ENCODE measurements at places on chromosomes 6 and 20. TPM values are rescaled to one million over a fixed set of nuclear protein-coding genes. Genes with fewer than 3 reads are reported as not detected.

FOXF2 gene
- 0.22 TPM for total RNA-seq

SPDEF gene
- 0.04 TPM for total RNA-seq

PBOV1 gene
- total RNA-seq = not detected

ID4 gene
- 4.6 TPM for total RNA-seq

IFT52 gene
- 30.7 TPM for total RNA-seq

SLC32A1 gene
- total RNA-seq = not detected

TFAP2A gene
- 0.13 TPM for total RNA-seq

HLA-DRB5 gene
- 8.4 TPM for total RNA-seq

HLA-DRB1 gene
- total RNA-seq = 16.8 TPM

RBPJL gene
- not detected for total RNA-seq

STX11 gene
- 1.4 TPM for total RNA-seq

AKAP12 gene
- total RNA-seq = 148 TPM
